ENCODE measurements at places on chromosomes 2 and 18. TPM values are rescaled to one million over a fixed set of nuclear protein-coding genes. Genes with fewer than 3 reads are reported as not detected.

The ATP6V1C2 gene
- 1.4 TPM for polyA plus RNA-seq

The POTEI gene
- polyA plus RNA-seq: 0.12 TPM

The TFPI gene
- 53.4 TPM for polyA plus RNA-seq

The NFU1 gene
- polyA plus RNA-seq: 40.2 TPM

The KIAA2012 gene
- polyA plus RNA-seq: 0.36 TPM

The RASGRP3 gene
- 29.2 TPM for polyA plus RNA-seq

The NDC80 gene
- 7.3 TPM for polyA plus RNA-seq

The KLHL29 gene
- polyA plus RNA-seq: 7.7 TPM

The NUP35 gene
- 19.1 TPM for polyA plus RNA-seq

DNA sequence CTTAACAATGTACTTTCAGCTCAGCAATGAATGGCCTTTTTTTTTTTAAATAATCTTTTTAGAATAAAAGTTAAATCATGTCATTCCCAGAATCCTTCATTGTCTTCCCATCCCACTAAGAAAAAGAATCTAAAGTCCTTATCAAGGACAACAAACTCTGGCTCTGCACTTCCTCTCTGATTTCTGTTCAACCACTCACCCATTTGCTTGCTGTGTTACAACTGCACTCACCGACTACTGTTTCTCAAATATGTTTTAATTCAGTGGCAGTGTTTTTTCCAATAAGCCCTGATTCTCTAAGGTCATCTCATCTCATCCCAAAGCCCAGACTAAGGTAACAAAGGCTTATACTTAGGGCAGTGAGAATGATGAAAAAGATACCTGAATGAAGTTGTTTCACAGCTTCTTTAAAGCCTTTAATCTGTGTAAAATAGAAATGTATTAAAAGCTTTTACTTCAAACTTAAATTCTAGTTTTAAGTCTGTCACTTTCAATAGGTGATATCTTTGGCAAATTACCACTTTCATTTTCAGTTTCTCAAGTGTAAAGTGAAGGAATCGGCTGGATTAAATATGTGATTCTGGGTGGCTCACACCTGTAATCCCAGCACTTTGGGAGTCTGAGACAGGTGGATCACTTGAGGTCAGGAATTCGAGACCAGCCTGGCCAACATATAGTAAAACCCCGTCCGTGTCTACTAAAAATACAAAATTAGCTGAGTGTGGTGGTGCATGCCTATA, 87.6 kb downstream of the RBBP8 start:
- DNase-seq: no peak

GRCh38 chr18:3444296-3444695, 5.7 kb upstream of the TGIF1 start:
- DNase-seq: no peak

DNA sequence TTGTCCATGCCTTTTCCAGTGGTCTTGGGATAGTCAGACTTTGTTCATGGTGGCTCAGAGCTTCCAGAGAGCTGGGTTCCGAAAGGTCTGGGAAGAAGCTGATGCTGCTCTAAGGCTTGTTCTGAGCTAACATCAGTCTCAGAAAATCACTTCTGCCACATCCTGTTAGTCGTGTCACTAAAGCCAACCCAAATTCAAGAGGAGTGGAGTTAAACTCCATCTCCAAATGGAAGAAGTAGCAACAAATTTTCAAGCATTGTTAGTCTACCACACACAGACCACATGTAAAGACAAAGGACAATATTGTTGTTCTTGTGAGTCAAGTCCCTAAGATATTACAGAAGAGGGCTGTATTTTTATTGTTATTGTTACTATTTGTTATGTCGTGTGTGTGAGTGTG, 77.8 kb downstream of the PID1 start:
- DNase-seq: no peak

DNA sequence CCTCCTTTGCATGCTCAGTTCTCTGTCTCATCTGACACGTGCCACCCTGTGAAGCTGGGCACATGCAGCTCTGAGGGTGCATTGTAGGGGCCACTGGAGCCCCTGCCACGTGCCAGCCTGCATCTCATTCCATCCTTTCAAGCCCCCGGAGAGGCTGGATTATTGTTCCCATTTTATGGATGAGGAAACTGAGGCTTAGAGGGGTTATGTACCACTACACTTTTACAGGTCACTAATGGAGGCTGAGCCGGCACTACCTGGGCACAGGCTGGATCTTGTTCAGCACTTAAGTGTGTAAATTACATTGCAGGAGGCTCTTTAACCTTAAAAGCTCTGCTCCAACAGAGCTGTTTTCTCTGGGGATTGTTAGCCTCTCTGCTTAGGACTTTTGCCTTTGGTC, 47.5 kb downstream of the KCNIP3 start:
- no peak for DNase-seq

- no peak for DNase-seq
These were observed 41.2 kb upstream of the TEX51 start for GRCh38 chr2:126857502-126857901.

DNA sequence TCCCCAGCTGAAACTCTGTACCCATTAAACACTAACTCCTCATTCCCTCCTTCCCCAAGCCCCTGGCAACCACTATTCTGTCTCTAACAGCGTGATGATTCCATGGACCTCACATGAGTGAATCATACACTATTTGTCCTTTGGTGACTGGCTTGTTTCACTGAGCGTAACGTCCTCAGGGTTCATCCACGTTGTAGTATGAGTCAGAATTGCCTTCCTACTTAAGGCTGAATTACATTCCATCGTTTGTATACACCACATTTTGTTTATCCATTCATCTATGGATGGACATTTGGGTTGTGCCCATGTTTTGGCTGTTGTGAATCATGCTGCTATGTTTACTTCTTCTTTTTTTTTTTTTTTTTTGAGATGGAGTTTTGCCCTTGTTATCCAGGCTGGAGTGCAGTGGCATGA, 19.6 kb upstream of the CABLES1 start:
- DNase-seq: no peak

DNA sequence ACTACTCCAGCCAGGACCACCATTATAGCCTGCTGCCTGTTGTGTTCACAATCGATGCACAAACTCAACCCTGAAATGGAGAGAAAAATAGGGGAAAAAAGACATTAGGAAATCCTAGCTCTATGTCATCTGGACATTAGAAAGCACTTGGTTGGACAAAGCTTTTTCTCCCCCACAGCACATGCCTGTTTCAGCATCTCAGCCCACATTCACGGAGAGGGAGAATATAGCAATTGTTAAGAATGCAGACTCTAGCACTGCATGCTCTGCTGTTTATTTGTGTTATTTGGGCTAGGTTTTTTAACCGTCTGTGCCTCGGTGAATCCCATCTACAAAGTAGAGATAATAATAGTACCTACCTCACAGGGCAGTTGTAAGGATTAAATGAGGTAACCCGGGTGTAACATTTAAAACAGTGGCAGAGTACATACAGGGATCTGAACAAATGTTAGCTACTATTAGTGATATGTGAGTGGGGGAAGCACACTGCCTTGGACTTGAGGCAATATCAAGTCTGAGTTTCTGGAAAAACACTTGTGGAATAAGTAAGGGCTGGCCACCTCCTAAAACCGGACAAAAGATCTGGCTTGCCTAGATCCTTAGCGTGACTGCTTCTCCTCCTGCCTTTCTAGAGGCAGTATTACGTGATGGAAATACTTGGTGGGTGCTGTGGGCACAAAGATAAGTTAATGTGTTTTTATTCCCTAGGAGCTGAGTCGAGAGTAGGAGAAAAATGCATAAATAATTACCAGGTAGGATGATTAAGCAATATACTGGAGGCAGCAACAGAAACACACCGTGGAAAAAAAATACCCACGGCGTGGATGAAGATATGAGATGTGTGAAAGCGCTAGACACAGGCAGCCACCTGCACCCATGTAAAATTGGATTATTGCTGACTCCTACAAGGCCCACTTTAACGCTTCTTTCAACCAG, 1.0 kb upstream of the PPP1CB start:
- peak; percentile 46 for DNase-seq

DNA sequence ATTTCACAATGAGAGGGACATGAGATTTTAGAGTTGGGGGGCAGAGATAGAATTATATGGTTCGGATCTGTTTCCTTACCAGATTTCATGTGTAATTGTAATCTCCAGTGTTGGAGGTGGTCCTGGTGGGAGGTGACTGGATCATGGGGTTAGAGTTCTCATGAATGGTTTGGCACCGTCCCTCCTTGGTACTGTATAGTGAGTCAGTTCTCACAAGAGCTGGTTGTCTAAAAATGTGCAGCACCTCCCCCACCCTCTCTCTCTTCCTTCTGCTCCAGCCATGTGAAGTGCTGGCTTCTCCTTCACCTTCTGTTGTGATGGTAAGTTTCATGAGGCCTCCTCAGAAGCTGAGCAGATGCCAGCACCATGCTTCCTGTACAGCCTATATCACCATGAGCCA, 138.1 kb downstream of the SCG2 start:
- no peak for DNase-seq

GRCh38 chr2:45396671-45397070, 214.4 kb downstream of the SRBD1 start:
- DNase-seq: no peak

DNA sequence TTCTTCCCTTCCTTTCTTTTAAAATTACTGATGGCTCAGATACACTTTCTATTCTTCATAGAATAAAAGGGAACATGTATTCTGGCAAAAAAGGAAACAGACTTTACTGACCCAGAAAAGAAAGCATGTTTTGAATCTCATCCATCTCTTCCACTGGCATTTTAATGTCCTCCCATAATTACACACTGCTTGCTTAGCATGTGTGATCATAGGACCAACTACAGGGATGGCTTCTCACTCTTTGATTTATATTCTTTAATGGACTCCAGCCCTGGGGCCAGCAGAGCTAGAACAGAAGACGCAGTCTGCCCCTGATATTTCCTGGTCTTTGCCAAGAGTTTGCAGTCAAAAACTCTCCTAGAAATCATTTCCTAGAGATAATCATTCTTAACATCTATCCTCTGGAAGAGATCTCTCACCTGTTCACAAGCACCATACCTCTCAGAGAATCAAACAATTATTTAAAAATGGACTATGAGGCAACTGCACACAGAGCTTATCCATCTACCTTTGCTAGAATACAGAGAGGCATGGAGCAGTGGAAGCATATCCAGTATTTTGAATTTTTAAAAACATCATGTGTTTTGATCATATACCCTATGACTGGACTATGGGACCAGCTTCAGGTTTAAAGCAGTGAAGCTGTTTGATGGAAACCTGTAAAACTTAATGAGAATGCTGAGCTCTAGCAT, 429.1 kb downstream of the NRXN1 start:
- no peak for DNase-seq

- no peak for DNase-seq
These were observed 339.7 kb downstream of the TNS1 start for GRCh38 chr2:217662984-217663602.

- DNase-seq: peak; percentile 35
These were observed 107.0 kb upstream of the PTPRM start for GRCh38 chr18:7459851-7460770.

DNA sequence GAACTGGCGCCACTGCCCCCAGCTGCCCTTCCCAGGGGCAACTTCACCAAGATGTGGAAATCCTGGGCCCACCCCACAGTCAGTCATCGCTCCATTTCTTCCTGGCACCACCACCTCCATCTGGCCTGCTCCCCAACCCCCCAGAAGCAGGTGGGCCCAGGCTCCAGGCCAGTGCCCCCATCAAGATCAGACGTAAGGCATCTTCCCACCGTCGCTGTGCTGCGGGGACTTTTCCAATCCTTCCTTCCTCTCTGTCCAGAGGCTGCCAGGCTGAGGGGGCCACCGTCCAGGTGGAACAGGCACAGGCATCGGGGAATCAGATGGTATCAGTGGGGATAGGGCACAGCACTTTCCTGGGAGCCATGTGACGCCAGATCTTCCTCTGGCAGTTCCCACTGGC, 8.1 kb downstream of the PRLH start:
- DNase-seq: no peak

- peak; percentile 70 for DNase-seq
These were observed 79.2 kb downstream of the LONRF2 start for GRCh38 chr2:100242891-100243619.

GRCh38 chr2:18824915-18825314, 235.5 kb upstream of the NT5C1B start:
- DNase-seq: no peak

GRCh38 chr2:117396161-117396560, 418.3 kb upstream of the DDX18 start:
- no peak for DNase-seq

DNA sequence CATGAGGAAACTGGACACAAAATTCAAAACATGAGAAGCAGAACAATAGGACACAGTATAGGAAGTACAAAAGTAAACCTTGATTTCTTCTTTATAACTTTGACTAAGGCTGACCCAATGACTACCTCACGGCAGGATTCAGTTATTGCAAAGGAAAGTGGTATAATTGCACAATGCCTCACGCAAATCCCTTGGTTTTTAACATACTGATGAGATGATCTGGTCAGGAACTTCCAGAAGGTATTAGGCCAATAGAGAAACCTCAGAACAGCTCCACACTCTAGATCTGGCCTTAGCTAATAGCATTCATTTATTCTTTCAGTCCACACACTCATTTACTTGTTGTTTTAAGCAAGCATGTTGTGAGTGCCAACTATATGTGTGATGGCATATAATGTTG, 1526.9 kb upstream of the ACVR2A start:
- DNase-seq: no peak

GRCh38 chr2:5549771-5550170, 142.4 kb upstream of the SOX11 start:
- no peak for DNase-seq

DNA sequence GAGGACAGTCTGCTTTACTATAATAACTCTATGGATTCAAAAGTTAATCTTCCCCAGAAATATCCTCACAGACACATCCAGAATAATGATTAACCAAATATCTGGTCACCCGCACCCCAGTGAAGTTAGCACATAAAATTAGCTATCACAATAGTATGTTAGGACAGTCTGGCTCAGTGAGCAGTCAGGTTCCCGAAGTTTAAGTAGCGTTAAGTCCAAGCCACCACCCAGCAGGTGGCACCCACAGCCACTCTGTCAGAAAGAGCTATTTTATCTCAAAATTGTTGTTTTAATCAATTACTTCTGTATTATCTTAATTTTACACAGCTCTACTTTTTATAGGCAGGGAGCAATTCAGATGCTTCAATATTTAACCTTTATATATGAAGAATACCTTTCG, 537.5 kb downstream of the MBD2 start:
- DNase-seq: no peak

DNA sequence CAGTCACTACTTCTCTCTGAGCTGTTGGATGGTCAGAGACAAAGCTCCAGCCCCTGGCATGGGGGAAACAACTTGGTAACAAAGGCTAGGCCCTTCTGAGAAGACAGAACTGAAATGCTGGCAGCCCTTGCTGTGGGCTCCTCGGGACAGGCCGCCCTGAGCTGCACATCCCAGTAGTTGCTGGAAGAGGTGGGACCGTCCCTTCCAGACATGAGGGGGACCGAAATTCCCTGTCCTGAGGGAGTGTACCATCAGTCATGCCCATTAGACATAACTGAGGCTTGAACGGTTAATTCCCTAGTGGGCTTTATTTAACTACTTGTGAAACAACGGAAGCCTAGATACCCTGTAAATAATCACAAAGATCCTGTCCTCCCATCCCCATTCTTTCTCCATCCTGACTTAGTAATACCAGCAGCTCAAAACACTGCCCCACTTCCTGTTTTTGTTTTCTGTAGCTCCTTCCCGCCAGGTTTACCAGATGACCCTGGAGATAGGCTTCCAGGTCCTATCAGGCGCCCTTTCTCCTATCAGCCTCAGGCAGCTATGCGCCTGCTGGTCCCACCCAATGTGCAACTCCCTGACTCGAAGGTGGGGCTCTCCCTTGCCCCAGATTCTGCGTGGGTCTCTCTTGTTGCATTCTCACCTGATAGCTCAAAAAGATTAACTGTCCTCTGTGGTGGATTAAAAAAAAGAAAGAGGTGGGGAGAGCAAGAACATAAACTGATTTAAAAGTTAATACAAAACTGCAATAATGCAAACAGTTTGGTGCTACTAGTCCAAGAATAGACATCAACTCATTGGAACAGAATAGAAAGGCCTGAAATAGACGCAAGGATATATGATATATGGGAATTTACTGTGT, 37.0 kb upstream of the NT5DC4 start:
- no peak for DNase-seq

Measured in muscle of arm (tissue), 14 donors.